ENCODE measurements at places on chromosomes 1 and 21. TPM values are rescaled to one million over a fixed set of nuclear protein-coding genes. Genes with fewer than 3 reads are reported as not detected.

The PYHIN1 gene
- polyA plus RNA-seq, result not detected

The CRYBG2 gene
- 0.49 TPM for polyA plus RNA-seq

The OR2T35 gene
- not detected for polyA plus RNA-seq

The PDIK1L gene
- polyA plus RNA-seq, result 1.3 TPM

The IFI44L gene
- 1.1 TPM for polyA plus RNA-seq

The ZBTB8B gene
- 0.16 TPM for polyA plus RNA-seq

The EPHB2 gene
- polyA plus RNA-seq, result 18.6 TPM

The ECM1 gene
- polyA plus RNA-seq, result 20.2 TPM

The APCS gene
- not detected for polyA plus RNA-seq

All from SK-N-SH (cell line).